ENCODE measurements at places on chromosomes 2 and 18.

DNA sequence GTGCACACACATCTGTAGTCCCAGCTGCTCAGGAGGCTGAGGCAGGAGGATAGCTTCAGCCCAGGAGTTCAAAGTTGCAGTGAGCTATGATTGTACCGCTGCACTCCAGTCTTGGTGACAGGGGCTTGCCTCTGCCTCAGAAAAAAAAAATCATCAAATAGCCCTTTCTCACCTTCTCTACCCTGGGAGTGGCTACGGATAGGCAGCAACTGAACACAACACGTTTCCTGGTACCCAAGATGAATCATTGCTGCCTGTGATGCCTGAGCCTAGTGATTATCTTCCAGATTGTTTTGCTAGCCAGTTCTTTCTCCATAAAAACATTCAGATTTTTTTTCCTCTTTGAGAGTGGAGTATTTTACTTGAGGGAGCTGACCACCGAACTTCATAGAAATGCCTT lies 13.5 kb downstream of the INPP4A start:
- peak; percentile 62 for DNase-seq

DNA sequence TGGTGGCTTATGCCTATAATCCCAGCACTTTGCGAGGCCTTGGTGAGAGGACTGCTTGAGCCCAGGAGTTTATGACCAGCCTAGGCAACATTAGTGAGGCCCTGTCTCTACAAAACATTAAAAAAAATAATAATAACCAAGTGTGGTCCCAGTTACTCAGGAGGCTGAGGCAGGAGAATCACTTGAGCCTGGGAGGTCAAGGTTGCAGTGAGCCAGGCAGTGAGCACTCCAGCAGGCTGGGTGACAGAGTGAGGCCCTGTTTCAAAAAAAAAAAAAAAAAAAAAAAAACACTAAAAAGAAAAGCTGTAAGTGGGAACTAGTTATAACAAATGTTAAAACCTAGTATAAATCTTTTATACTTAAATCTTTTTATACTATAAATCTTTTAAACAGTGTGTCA lies 146.2 kb upstream of the ITGA4 start:
- DNase-seq = no peak

DNA sequence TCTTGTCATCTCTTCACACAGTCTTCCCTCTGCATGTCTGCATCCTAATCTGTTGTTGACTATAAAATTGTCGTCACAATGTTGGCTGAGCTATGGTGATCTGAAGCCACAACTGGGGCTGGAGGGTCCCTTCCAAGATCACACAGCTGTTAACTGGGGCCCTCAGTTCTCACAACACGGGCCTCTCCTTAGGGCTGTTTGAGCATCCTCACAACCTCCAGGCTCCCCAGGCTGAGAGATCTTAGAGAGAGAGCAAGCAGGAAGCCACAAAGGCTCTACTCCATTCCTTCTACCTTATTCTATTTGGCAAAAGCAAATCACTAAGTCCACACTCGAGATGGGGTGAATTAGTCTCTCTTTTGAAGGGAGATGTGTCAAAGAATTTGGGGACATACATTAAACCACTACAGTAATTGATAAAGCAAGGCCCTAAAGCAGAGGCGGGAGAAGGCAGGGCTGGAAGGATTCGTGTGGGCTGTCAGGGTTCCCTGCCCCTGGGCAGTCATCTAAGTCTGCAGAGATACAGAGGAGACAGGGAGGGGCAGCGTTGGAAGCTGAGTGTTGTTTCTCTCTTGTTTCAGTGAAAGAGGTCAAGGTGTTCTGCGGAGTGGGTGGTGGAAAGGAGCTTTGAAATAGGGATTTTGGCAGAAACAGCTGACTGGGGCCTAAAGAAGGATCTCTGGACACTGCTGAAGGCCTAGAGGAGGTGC lies 15.9 kb downstream of the MYO7B start:
- DNase-seq = peak; percentile 40

- no peak for DNase-seq
Observed at GRCh38 chr2:230956827-230957755, 32.0 kb upstream of the GPR55 start.

GRCh38 chr2:7450188-7450832 lies 533.1 kb downstream of the RNF144A start:
- DNase-seq = no peak

DNA sequence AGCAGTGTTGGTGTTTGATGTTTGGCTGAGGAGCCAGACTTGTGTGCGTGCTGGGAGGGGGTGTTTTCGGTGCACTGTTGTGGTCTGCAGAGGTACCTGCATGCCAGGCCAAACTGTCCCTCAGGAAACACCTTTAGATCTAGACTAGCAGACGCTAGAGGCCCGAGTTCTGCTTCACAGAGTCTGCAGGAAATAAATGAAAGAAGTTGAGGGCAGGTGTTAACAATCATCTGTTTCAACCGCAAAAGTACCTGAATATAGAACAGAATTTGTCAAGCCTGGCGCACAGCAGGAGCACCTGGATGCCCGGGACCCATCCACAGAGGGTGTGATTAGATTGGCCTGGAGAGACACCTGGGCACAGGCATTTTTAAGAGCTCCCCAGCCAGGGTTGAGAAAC lies 40.5 kb upstream of the REL start:
- DNase-seq = no peak

DNA sequence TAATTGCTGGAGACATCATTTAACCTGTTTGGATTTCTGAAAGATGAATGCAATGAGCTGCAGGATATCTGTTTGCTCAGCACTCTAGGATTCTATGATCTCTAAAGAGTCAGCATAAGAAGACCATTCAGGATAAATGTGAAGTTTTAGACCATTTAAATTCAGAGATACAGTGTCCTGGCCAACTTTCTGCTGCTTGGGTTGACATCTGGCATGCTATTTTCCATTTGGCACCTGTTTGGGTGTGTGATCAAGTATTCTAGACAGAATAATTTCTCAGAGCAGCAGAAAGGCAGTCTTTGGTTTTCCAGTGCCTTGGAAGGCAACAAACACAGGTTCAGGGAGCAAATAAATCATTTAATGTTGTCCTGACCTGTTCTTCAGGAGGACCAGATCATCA lies 144.8 kb upstream of the NDUFV2 start:
- DNase-seq = no peak

- DNase-seq = no peak
Observed at GRCh38 chr2:205952282-205952681, 133.7 kb downstream of the INO80D start.

- no peak for DNase-seq
Observed at GRCh38 chr2:12579018-12579417, 137.7 kb upstream of the TRIB2 start.

DNA sequence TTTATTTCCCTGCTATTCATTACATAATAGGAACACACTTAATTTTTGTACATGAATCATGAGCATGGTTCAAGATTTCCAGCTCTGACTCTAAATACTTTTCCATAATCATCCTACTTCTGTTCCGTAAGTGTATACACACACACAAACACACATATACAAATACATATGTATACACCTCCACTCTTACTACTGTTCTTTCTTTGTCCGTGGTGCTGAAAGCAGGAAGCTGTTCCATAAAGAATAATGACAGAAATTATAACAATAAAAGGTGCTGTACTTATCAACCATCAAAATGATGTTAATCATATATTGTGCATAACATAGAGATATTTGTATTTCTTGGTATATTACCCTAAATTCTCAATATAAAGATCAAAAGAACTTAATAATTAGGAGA lies 776.9 kb downstream of the DPP10 start:
- DNase-seq = no peak

DNA sequence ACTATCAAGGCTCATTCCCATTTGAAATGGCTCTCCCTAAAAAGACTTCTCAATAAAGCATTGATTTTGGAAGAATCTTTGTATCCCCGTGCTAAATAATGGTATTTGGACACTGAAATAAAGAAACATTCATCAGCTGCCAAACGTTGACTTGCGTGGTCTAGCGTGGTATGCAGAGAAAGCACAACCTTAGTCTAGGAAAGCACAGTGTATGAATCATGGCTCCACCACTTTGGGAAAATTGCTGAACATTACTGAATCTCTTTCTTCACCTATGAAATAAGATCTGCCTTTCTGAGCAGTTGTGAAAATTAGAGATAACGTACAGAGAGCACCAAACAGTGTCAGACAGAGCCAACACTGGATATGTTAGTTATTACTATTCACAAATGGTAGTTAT lies 353.9 kb downstream of the SS18 start:
- DNase-seq = no peak

DNA sequence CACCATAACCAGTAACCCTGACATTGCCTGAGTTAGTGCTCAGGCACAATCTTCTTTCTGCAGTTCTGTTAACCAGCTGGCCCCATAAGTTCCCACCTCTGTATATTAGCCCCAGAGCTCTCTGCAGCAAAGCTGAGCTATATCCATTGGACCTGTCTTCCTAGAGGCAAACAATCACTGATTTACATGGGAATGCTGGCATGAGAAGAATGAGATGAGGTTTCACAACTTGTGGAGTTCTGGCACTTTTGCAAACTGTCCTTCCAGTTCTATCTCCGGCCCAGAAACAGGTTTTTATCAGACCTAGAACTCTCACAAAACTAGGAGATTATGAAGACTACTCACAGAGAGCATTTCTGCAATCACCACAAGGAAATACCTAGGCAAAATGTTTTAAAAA lies 7.9 kb upstream of the CCBE1 start:
- no peak for DNase-seq

GRCh38 chr2:228268301-228268700 lies 86.8 kb upstream of the SPHKAP start:
- no peak for DNase-seq

DNA sequence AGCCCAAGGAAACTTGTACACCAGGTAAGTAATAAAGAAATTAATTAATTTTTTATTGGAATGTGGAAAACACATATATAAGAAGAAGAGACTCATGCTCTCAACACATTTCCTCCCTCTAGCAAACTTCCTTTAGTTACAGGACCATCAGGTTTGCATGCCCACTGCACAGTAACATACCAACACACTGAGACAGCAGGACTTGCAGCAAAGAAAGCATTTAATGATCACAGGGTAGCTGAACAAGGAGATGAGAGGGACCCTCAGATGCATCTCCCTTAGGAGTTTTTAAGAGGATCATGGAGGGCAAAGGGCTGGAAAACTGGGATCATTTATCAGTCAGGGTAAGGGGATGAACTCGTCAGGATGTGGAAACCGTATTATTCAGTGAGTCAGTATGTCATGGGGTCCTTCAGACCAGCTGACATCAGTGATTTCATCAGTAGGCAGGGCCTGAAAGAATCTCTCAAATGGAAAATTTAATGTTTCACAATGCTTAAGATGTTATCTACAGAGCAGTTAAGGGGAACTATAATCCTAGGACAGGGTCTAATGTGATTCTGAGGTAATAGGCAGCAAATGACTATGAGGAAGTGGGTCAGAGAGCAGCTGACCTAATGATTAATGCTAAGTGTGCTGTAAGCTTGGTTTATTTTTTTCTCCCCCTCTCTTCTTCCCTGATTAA lies 193.8 kb upstream of the RND3 start:
- DNase-seq = no peak

DNA sequence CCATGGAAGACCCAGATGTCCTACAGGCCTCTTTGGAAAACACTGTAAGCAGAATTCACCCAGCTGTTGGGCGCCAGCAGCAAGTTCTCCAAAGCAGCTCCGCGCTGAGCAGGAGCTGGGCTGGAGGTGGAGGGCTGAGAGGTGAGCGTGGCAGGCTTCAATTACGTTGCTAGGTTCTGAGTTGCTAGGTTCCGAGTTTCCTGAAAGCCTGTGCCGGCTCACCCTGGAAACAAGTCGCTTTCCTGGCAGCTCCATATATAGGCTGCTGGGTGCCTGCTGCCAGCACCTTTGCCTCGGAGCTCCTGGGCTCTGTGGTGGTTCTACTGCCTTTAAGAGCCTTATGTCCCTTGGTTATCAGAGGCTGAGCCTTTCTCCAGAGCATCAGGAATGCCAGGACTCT lies 14.4 kb upstream of the EGR4 start:
- no peak for DNase-seq
